ENCODE measurements at places on chromosomes 1 and 21. TPM values are rescaled to one million over a fixed set of nuclear protein-coding genes. Genes with fewer than 3 reads are reported as not detected.

Gene PKP1
- not detected for total RNA-seq

Gene CREB3L4
- total RNA-seq: 15.7 TPM

Gene DMRTA2
- 5.3 TPM for total RNA-seq

Gene TMEM269
- total RNA-seq: 0.94 TPM
